GM03348 (cell line): ENCODE measurements at places on chromosomes 2 and 18.
A peak's percentile ranks its signal among the peaks of the same experiment; 100 is the strongest.

- no peak for DNase-seq
These were observed 20.8 kb downstream of the CCL20 start for GRCh38 chr2:227834423-227834822.

DNA sequence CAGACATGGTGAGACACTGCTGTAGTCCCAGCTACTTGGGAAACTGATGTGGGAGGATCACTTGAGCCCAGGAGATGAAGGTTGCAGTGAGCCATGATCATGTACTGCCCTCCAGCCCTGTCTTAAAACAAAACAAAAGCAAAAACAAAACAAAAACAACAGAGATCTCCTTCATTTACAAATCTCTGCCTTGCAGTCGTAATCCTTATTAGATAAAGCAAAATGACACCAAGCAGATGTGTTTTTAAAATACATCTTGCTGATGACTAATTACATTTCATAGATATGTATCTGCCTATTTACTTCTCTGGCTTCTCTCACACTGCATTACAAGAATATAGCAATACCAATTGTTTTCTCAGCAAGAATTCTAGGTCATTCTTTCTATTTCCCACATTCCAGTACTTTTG lies 22.8 kb downstream of the NFE2L2 start:
- DNase-seq, result peak; percentile 39

- no peak for DNase-seq
These were observed 224.1 kb downstream of the LRP1B start for GRCh38 chr2:141906678-141907077.

DNA sequence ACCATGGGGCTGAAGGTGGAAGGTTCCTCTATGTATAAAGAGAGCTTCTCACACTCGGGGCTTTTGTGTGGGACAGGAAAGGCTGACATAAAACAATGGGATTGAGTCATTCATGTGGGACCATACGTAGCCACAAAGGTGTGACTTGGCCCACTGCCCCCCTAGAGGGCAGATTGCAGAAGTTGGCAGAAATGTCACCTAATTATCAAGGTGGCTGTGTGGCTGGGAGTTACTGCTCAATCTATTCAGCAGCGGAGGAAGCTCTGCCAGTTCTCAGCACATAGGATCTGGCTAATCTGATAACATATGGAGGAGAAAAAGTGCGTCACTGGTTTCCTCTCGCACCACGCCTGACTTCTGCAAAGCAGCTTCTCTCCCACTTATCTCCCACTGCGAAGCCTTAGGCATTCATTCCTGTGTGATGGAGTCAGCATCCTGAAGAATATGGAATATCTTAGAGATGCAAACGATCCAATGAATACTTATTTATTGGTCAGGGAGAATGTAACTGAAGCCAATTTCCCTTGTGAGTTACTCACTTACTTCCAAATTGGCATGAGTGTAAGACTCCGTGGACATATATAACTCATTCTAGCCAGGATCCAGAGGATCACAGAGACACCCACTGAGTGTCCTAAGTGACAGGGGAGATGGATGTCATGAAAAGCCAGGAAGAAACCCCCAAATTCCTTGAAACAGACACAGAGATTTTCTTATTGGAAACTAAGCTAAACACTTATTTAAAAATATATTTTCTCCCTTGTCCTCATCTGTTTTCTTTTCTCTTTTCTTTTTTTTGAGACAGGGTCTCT lies 344.8 kb downstream of the TGIF1 start:
- peak; percentile 13 for DNase-seq

GRCh38 chr2:68333009-68333408 lies 13.3 kb upstream of the CNRIP1 start:
- no peak for DNase-seq

- DNase-seq, result no peak
These were observed 148.9 kb upstream of the SLC39A10 start for GRCh38 chr2:195508139-195508455.

DNA sequence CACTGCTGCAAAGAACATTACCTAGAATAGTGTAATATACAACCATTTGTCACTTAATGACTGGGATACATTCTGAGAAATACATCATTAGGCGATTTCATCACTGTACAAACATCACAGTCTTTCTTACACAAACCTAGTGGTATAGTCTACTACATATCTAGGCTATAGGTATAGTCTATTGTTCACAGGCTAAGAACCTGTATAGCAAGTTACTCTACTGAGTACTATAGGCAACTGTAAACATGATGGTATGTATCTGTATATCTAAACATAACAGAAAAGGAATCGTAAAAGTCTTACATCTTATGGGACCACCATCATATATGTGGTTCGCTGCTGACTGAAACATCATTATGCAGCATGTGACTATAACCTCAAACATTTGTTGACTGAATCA lies 21.4 kb downstream of the SP3 start:
- DNase-seq, result no peak

DNA sequence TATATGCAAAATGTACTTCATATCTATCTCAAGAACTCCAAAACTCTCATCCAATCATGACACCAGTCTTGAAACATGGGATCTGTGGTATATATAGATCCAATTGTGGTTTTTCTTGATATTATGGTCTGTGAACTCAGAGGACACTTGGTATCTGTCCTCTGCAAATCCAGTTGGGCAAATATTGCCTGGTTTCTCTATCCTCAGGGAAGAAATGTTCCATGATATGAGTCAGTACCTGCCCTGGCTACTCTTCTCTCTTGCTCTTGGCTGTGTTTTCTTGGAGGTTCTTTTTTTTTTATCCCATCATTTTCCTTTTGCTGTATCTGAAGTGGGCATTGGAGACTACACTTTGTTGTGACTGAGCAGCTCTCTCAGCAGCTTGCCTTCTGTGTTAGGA lies 10.9 kb downstream of the NBEAL1 start:
- no peak for DNase-seq

GRCh38 chr2:179253226-179253625 lies 11.4 kb downstream of the SESTD1 start:
- no peak for DNase-seq

GRCh38 chr2:105362862-105363591 lies 25.7 kb downstream of the C2orf49 start:
- DNase-seq, result no peak

DNA sequence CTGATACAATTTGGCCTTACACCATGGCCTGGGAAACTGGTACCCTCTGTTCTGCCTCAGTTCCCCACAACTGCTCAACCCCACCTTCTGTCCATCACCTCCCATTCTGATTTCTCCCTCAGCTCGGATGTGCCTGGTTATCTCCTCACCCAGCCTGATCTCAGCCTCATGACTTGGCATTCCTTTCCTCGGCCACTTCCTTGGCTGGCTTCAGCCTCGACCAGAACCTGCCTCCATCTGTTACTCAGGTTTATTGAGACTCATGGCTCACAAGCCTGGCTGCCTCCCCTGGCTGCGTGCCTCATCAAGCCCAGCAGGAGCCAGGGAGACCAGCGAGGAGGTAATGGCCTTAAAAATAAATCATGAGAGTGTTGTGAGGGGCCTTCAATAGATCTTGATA lies 356.2 kb upstream of the SPRED2 start:
- DNase-seq, result no peak

- no peak for DNase-seq
These were observed 111.6 kb upstream of the LTBP1 start for GRCh38 chr2:32835148-32835547.

- DNase-seq, result no peak
These were observed 145.7 kb downstream of the SMAD7 start for GRCh38 chr18:48804856-48805610.

DNA sequence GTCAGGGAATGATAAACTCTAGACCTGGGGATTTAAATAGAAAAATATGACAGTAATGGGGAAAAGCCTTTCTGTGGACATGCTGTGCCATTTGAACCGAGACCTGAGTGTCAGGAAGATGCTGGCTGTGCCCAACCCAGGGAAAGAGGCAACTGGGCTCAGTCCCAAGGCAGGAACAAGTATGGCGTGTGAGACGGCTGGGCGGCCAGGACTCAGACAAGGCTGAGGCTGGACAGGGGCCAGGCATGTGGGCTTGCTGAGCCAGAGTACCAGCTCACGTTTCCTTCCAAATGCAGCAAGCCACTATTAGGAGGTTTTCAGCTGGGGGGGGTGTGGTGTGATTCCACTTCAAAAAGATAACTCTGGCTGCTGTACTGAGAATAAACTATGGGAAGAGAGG lies 92.4 kb downstream of the INPP5D start:
- DNase-seq, result peak; percentile 40

- DNase-seq, result no peak
These were observed 102.6 kb upstream of the APCDD1 start for GRCh38 chr18:10351858-10352257.

- no peak for DNase-seq
These were observed 1.6 kb downstream of the NMUR1 start for GRCh38 chr2:231528636-231529030.

DNA sequence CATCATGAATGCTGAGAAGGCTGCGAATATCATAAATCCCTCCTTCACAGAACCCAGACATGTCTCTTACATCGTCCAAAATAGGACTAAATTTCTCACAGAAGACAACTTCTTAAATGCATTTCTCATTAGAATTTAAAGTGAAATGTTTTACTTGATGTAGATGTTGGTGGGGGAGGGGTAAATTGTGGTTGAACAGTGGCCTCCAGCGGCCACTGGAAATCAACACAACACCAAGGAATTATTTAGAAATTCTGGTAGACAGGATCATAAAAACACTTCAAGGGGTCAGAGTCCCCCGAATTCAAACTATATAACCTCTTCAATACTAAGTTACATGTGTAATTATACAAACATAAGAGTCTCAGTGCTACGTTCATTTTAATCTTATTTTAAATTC lies 135.9 kb downstream of the ABCA12 start:
- DNase-seq, result peak; percentile 37

GRCh38 chr2:18940184-18940583 lies 350.8 kb upstream of the NT5C1B start:
- DNase-seq, result no peak

- DNase-seq, result no peak
These were observed 24.3 kb downstream of the TRAPPC12 start for GRCh38 chr2:3403587-3404334.

GRCh38 chr2:186884587-186884986 lies 35.6 kb upstream of the ZSWIM2 start:
- DNase-seq, result no peak

DNA sequence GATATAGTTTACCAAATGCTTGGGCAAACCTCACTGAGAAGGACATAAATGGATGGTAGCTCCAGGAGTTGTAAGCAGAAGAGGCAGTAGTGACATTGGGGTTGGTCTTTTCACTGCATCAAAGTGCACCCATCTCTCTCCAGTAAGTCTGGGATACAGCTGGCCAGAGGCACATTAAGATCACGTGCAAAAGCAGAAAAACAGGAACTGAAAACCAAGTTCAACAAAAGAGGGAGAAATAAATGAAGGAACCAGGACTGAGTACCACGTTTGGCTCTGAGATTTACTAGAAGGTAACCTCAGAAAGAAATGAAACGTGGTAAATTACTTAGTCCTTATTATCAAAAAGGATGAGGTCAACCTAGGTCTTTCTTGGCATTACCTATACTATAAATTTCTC lies 259.2 kb downstream of the OSR1 start:
- no peak for DNase-seq

DNA sequence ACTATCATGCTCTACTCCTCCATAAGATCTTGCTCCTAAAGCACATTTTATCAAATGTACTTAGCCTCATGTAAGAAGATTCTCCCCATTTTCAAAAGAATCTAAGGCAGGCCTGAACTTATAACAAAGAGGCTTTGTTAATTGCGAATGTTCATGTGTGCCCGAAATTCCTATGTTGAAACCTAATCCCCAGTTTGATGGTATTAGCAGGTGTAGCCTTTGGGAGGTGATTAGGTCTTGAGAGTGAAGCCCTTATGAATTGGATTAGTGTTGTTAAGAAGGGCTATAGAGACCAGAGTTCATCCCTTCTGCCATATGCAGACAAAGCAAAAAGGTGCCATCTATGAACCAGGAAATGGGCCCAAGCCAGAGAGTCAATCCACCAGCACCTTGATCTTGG lies 234.5 kb downstream of the PAX3 start:
- no peak for DNase-seq

GRCh38 chr2:85584354-85584856 lies at the start of gene VAMP5:
Gene VAMP5 (plus strand): TSS chr2:85584431. CDS start chr2:85584491, 60 bp downstream.
- peak; percentile 82 for DNase-seq

DNA sequence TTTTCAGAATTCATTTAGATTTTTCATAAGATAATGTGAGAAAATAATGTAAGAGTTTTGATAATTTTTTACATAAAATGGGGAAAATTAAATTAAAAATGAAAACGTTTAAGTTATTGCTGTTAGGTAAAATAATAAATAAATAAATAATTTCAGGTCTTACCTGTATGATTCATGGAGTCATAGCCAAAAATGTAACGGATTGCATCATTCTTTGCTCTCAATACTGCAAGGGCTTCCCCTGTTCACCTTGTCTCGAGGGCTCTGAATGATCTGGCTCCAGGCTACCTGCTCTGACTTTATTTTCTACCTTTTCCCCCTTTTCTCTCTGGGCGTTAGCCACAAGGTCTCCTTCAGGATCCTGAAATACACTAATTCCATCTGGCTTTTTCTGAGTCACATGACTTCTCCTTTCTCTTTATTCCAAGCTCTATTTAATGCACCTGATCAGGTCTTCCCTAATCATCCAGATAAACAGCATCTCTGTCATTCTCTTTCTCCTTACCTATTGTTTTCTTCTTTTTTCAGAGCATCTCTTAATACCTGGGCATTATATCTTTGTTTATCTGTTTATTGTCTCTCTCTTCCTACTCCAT lies 30.0 kb upstream of the CFAP36 start:
- no peak for DNase-seq
